Neuronal stem cell (in vitro differentiated cells): ENCODE measurements at places on chromosomes 12 and 14.

DNA sequence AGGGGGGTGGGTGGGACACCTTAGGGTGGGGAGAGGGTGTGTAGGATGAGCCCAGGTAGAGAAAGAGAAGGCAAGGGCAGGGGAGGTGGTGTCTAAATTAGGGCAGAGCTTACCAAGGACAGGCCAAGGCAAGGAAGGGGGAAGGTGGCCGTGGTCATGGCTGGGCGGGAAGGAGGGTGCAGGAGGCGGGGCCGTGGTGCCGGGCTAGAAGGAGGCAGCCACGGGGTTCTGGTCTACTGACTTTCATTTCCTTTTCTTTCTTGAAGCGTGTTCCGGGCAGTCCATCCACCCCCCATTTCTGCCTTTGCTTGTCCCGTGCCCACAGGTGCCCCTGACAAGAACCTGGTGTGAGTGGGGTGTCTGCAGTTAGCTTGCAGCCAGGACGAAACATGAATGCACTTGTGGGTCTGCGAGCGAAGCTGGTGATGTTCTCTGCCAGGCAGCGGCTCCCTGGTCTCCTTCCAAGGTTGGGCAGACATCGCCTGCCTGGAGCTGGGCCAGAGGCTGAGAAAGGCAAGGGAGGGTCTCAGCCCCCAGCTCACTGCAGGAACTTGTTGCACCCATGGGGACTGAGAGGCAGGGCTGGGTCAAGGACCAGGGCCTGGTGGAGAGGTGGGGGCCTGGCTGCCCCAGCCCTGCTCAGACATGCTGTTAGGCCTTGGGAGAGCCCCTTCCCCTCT is 58.2 kb downstream of the KIF26A start:
- no peak for DNase-seq

DNA sequence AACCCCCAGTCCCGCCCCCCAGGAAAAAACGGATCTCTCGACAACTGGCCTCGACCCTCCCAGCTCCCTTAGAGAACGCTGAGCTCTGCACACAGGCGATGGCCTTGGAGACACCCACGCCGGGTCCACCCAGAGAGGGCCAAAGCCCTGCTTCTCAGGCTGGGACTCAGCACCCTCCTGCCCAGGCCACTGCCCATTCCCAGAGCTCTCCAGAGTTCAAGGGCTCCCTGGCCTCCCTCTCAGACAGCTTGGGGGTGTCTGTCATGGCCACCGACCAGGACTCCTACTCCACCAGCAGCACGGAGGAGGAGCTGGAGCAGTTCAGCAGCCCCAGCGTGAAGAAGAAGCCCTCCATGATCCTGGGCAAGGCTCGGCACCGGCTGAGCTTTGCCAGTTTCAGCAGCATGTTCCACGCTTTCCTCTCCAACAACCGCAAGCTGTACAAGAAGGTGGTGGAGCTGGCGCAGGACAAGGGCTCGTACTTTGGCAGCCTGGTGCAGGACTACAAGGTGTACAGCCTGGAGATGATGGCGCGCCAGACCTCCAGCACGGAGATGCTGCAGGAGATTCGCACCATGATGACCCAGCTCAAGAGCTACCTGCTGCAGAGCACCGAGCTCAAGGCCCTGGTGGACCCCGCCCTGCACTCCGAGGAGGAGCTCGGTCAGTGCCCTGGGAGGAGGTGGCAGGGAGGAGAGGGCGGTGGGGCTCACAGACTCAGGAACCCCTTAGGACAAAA is 95.8 kb downstream of the LGMN start:
- no peak for DNase-seq

DNA sequence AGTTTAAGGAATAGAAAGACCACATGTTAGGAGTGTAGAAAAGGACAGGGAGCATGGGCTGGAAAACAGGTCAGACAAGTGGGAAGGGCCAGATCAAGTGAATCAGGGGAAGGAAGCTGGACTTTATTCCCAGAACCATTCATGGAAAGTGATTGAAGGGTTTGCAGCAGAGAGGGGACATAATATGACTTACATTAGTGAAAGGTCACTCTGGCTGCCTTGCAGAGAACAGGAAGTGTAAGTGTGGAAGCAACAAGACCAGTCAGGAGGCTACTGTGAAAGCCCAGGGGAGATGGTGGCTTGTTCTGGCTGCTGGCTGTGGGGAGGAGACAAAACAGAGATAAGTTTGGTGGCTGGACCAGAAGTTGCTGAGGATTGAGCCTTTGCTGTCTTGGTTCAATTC is 69.1 kb downstream of the VCPKMT start:
- no peak for DNase-seq

DNA sequence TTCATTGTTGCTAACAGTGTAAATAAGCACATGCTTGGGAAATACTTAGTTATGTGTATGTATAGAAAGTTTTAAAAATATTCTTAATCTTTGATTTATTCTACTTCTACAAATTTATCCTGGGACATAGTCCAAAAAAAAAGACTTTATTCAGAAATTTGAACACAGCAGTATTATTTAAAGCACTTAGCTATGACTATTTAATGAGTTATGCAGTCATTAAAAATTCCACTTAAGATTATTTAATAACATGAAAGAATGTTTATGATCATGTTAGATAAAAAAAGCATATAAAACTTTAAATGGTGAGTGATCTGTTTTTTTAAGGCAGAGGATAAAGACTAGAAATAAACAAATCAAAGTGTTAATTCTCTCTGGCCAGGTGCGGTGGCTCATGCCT is 78.3 kb downstream of the BAZ1A start:
- no peak for DNase-seq

DNA sequence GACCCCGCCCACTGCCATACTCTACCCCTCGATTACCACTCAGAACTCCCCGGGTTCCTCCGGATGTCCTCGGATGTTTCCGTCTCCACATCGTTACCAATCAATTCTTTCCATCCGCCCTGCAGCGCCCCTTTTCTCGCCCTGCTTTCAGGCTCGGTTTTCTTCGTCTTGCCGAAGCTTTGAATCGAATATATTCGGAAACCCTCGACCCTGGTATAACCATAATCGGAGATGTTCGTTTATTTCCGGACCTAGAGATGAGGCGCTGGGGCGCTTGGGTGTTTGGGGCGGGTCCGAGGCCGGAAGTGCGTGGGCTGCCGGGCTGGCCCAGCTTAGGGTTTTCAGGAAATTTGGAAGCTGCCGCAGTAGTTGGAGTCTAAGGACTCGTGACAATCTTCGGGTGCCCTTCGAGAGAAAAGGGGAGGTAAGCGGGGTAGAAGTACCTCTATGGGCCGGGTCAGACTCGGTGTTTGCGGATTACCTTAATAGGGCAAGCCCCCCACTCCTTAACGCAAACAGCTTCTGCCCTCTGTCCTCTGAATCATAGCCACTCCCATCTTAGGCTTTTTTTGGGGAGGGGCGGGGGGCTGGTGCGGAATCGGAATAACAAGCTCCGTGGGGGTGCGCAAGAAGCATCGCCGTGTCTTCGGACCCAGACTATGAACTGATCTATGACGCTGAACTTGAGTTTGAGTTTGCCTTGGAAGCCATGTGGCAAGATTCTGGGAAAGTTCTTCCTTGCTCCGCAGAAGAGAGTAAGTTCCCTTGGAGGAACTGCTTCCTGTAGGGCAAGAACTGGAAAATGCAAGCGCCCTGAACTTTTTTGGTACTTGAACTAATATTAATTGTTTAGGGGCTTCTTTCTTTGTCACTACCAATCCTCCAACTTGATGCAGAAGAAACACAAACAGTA is at the start of gene C14orf119:
Gene C14orf119 (plus strand): TSS at position 310 of the 913 bp plus-strand sequence. CDS start 2,154 bp downstream, outside the sequence.
- peak; percentile 100 for DNase-seq

DNA sequence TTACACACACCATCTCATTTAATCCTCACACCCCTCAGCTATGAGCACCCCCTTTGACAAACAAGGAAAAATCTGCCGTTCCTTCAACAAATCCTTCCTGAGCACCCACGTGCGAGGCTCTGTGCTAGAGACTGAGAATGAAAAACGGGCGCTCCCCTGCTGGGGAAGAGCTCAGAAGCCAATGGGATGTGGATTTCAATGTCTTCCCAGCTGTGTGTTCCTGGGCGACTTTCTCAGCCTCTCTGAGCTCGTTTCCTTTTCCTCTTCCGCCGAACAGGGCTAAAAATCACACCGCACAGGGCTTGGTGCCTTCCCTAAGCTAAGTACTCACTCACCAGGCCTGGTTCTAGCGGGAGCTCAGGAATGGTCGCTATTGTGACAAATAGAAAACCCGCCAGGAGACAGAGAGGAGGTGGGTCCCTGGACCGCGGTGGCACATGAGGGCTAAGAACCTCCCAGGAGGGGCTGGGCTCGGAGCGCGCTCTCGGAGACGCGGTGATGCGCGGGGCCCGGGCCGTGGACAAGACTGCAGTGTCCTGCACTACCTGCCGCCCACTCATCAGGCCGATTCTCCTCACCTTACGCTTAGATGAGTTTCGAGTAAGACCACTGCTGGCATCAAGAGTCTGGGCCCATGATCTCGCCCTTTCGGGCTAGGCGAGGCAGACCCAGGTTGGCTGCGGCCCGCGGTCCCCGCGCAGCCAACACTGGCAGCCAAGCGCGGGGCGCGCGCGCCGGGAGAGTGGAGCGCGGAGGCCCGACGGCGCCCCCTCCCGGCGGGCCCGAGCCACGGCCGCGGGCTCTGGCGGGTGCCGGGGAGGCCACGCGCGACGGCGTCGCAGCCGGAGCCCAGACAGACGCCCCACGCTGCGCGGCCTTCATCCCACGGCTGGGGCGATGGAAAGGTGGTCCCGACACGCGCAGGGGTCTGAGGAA is 17.0 kb downstream of the ZDHHC22 start:
- DNase-seq = peak; percentile 40
